Stimulated activated CD8-positive, alpha-beta memory T cell treated with anti-CD3 and anti-CD28 coated beads, Interleukin-4, amount 100 ng/mL, for 24 hours (primary cell): ENCODE measurements at places on chromosomes 5 and 9.

GRCh38 chr5:960551-960950, 48.1 kb upstream of the NKD2 start:
- no peak for DNase-seq

- DNase-seq: no peak
Measured at GRCh38 chr5:179795049-179795862, 1.5 kb downstream of the LTC4S start.

DNA sequence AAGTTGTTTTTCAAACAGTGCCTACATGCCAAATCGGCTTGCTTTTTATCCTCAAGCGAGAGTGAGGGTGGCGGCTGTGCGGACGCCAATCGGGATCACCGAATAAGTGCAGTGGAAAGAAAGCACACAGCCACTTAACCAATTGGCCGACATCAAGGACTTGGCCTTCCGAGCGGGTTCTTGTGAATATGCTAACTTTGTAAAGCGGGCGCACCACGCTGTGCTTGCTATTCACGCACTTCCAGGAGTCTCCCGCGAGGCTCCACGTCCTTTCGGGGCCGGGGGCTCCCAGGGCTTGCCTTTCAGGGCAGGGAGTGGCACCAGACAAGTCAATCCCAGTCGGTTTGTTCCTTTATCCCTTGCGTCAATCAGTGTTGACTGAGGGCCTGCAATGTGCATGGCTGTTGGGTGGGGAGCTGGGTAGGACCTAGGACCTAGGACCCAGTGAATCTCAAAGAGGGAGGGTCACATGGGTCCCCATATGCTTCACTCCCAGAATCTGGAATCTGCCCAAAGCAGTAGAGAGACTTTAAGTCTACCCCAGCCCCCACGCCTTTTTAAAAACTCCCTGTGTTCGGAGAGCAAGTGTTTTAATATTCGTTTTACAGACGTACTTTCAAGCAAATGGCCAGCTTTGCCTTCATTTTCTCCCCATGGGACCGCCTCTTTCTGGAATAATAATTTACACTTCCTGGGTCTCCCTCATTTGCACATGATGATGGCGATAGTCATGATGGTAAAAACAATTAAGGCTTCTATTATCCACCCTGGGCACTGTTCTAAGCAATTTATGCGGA, 2.0 kb upstream of the GCNT4 start:
- DNase-seq: no peak

- no peak for DNase-seq
Measured at GRCh38 chr9:39587844-39588499, 232.5 kb downstream of the SPATA31A1 start.

DNA sequence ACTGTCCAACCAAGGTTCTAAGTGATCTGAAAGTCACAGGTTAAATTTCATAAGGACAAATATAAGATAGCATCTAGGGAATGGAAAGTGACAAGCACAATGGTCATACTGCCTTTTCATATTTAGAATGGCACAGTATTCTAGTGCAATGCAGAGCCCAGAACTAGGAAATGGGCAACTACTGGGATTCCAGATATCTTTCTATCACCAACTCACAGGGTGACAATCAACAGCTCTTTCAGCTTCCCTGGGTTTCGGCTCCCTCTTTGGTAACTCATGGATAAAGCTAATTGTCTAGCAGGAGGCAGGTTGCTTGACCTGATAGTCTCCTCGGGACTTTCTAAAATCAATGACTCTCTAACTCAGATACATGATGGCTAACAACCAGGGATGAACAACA, 60.4 kb downstream of the NR3C1 start:
- DNase-seq: no peak

GRCh38 chr5:95817430-95817829, 5.1 kb downstream of the GLRX start:
- no peak for DNase-seq

DNA sequence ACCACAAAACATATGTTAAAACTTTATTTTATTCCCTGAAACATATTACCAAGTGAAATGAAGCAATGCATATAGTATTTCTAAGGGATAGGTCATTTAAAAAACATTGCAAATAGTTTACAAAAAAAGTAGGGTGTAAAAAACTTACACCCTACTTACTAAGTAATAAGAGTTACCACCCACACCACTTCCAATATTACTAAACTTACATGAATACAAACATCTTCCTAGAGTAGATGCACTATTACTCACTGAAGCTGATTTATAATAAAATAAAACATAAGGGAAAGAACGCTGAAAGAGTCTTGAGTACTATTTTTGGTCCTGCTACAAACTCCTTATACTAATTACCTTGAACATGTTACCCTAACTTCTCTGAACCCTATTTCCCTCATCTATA, 289.4 kb downstream of the HINT1 start:
- no peak for DNase-seq

DNA sequence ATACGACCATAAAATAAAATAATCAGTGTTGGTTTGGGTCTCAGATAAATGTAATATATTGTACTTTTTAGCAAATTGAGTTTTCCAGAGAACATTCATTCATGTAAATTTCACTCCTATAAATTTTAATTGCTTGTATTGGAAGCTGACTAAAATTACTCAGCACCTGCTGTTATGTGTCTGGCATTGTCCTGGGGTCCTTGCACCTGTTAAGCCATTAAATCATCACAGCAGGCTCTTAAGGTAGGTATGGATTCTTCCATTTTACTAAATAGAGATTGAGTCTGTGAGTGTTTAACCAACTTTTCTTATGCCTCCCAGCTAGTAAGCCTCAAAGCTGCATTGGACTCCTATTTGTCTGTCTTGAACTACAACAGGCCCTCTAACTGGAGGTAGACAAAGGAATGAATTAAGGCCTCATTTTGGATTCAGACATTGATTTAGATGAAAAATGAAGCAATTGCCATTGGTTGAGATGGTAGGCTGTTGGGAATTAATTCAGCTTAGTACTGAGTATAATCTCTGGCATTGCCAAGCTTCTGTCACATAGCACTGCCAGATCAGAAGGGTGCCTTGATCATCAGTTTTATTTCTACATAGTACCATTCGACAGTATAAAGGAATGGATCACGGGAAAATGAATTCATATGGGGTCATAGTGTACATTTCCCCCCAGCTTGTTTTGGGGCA, 78.9 kb downstream of the PARP8 start:
- DNase-seq: no peak

DNA sequence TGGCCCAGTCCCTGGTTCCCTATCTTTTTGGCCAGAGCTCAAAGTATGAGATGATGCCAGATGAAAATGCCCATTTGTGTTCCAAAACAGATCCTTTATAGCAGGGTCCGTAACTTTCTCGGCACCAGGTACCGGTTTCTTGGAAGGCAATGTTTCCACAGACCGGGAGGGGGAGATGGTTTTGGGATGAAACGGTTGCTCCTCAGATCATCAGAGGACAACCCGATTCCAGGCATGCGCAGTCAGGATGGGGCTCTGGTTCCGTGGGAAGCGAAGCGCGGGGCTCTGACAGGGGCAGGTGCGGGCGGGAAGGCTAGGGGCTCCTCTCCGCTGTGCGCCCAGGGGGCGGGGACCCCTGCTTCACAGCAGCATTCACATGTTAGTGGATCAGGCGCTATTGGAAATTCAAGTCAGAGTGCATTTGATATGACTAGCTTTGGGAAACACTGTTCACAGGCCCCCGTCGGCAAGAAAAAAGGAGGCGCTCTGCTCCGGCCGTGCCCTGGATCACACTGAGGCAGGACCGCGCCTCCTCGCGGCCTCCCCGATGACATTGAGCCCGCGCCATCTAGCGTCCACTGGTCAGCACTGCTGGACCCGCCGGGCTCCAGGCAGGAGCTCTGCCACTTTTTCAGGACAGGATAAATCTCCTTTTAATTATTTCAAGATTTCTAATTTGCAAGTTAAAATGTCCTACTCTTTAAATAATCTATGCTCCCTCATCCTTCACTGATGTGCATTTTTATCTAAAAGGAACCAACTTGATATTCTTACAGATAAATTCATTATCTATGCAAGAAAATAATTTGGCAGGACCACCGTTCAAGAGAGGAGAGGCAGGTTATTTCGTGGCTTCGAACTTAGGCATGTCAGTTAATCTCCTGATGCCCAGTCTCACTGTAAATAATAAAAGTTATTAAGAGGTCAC, 190.0 kb downstream of the FANCC start:
- peak; percentile 57 for DNase-seq

DNA sequence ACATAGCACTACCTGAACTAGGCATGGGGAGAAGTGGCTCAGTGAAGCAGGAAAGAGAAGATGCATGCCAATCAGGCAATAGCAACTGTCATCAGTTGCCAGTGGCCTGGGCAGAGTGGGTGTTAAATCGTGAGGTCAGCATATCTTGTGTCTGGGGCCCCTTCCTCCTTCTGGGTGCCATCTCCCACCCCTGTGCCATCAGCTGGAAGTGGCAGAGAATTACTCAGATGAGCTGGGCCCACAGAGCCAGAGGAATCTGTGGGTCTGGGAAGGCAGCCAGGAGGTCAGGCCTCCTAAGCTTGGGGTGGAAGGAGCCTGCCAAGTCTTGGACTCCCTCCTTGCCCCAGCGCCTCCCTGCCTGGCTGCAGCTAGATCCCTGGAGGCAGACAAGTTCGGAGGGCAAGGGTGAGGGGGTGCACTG, 66.5 kb downstream of the GALNT12 start:
- DNase-seq: no peak

GRCh38 chr9:89721176-89721700, 116.4 kb downstream of the GADD45G start:
- no peak for DNase-seq

DNA sequence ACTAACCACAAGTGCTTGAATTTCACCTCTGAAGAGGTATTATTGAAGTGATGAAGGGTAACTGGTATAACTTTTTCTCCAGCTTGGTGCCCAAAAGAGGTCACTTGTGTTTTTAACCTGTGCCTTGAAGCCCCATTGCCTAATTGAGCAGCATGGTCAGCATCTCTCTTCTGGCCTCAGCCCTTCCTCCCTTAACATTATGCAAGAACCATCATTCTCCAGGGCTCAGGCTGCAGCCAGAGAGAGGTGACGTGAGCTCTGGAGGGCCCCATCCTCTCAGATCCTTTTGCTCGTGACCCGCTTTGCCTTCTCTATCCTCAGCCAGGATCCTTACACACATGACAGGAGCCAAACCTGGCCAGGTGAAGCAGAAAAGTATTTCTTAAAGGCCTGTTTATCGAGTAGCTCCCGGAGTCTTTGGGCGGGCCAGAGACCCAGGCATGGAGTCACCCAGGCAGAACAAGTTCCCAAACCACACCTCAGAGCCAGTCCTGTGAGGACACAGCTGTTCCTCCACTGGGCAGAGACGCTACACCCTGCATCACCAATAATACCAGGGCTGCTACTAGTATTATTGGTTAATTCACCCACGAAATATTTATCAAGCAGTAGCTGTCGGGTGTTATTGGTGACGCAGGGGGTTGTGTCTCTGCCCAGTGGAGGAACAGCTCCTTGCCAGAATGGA, 29.6 kb upstream of the BOD1 start:
- DNase-seq: no peak

DNA sequence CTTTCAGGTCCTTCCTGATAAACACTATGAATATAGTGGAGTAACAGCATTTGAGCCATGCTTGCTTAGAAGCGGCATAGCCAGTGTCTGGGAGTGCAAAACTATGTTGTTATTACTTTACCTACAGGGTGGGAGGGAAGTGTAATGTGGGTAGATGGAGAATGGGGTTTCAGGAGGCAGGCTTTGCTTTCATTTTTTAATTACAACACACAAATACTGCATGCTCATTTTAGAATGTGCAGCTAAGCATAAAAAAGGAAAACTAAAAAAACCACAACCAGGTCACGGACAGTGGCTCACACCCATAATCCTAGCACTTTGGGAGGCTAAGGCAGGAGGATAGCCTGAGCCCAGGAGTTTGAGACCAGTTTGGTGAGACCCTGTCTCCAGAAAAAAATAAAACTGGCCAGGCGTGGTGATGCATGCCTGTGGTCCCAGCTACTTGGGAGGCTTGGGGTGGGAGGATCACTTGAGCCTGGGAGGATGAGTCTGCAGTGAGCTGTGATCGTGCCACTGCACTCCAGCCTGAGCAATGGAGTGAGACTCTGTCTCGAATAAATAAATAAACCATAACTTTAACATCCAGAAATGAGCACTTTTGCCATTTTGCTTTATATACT, 20.2 kb downstream of the HAVCR1 start:
- DNase-seq: no peak

- no peak for DNase-seq
Measured at GRCh38 chr9:35826071-35826701, 2.3 kb downstream of the FAM221B start.

GRCh38 chr9:130443840-130444492, 795 bp upstream of the ASS1 start:
- no peak for DNase-seq

GRCh38 chr5:157290981-157291711, 25.2 kb downstream of the CYFIP2 start:
- no peak for DNase-seq

DNA sequence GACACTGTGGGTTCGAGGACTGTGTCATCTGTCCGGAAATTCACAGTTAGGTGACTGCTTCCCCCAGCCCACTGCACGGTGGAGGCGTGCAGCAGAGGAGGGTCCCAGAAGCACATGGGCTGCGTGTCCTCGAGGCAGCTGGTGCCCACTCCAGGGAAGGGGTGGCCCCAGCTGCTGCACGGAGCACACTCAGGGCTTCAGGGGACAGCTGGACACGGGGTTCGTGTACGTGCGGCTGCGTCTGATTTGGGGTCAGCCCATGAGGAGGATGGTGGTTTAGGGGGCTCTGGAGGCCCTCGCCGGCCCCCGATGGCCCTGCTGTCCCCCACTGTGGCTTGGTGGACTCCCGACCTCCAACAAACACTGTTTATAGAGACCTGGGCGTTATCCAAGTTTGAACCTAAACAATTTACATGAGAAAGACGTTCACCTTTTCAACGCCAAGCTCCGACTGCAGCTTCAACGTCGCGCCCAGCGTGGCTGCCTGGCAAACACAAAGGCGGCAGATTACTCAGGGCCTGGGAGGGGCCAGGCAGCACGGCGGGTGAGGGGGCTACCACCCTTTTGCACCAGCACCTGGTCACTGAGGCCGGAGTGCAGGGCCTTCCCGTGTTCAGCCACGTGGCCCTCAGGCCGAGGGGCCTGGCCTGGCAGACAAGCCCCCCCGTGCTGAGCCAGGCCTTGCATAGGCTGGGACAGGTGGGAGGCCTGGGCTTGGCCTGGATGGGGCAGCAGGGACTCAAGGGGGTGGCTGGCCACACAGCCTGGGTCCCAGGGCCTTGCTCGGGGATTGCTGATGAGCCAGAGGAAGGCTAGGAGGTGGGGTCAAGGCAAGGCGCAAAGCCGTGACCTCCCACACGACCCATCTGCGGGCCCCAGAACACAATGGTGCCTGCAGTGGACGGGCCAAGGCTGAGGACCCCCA, 55.2 kb downstream of the EXD3 start:
- no peak for DNase-seq

DNA sequence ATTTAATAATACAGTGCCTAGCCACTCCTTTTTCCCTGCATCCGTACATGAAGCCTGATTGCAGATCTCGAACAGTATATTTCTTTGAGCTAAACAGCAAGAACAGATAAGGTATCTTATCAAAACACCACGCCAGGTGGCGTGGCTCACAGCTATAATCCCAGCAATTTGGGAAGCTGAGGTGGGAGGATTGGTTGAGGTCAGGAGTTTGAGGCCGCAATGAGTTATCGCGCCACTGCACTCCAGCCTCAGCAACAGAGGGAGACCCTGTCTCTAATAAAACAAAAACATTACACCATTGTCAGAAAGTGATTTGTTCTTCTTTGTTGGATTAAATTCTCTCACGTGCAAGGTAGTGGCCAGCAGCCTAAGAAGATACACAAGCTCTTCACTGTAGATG, 291.2 kb upstream of the DMRT1 start:
- no peak for DNase-seq
